Right kidney (tissue), 9 donors: ENCODE measurements at places on chromosomes 2 and 18.

GRCh38 chr18:79961527-79962291 lies 2.7 kb upstream of the HSBP1L1 start:
- DNase-seq = no peak

- DNase-seq = no peak
These were observed 121.8 kb downstream of the SPHKAP start for GRCh38 chr2:228059735-228060134.

GRCh38 chr2:34254272-34254878 lies 655.3 kb upstream of the FAM98A start:
- DNase-seq = peak; percentile 19

DNA sequence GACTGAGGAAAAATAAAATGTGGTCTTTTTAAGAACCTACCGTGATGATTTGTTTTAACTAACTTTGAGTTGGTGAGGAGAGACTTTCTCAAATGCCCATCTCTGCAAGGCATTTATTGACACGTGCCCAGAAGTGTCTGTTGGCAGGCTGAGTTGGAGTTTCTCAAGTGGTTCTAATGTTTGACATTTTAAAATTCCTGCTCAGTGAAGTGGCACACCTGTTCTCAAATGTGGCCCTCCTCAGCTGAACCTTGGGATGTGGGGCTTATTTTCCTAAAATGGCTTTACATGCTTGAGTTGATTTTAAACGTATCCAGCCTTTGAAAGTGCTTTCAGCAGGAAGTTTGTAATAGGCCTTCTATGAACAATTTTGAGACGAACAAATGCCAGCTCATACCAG lies 876 bp upstream of the CAVIN2 start:
- DNase-seq = no peak
